ENCODE measurements at places on chromosomes 7 and 10. TPM values are rescaled to one million over a fixed set of nuclear protein-coding genes. Genes with fewer than 3 reads are reported as not detected.

Gene TDRD1
- total RNA-seq, result 0.20 TPM

Gene CFAP70
- total RNA-seq, result 2.2 TPM

Gene BMPER
- total RNA-seq, result not detected

Gene EFCAB10
- total RNA-seq, result not detected

Gene LIPJ
- 0.17 TPM for total RNA-seq

Gene NPY4R2
- total RNA-seq, result not detected

Gene ELN
- not detected for total RNA-seq

Gene ABHD11
- total RNA-seq, result 24.7 TPM

Gene PSD
- total RNA-seq, result 4.3 TPM

Gene THNSL1
- total RNA-seq, result 4.7 TPM

Gene GPR26
- total RNA-seq, result not detected

Gene CFAP69
- not detected for total RNA-seq

Gene TUBAL3
- not detected for total RNA-seq

Gene OR9A2
- not detected for total RNA-seq

Gene PDSS1
- total RNA-seq, result 10.7 TPM

Gene ANKMY2
- total RNA-seq, result 14.3 TPM

Gene DYNC1I1
- not detected for total RNA-seq

Gene UTF1
- total RNA-seq, result not detected

Gene PRR15
- not detected for total RNA-seq
